ENCODE measurements at places on chromosomes 12 and 14.

GRCh38 chr12:41497409-41497808 is 309.3 kb downstream of the PDZRN4 start:
- no peak overlapping the region for H3K27ac ChIP-seq
- DNase-seq = peak; percentile 4
- H3K27me3 ChIP-seq = no peaks in the 10 kb centered on the region
- no peaks in the 10 kb centered on the region for H3K36me3 ChIP-seq

- H3K27ac ChIP-seq = no peak overlapping the region
- DNase-seq = no peak
- peaks cover 21% of the 10 kb centered on the region for H3K4me1 ChIP-seq
- H3K27me3 ChIP-seq = no peaks in the 10 kb centered on the region
- no peak overlapping the region for H3K4me3 ChIP-seq
- no peaks in the 10 kb centered on the region for H3K36me3 ChIP-seq
Measured at GRCh38 chr12:46983393-46983793, 96.0 kb upstream of the PCED1B start.

GRCh38 chr14:35155962-35156361 is 33.6 kb downstream of the PRORP start:
- H3K4me3 ChIP-seq = no peak overlapping the region
- H3K27me3 ChIP-seq = no peaks in the 10 kb centered on the region
- no peaks in the 10 kb centered on the region for H3K36me3 ChIP-seq
- 0 out of 2 replicates have a peak overlapping the region, but pooled peaks have one; percentile 5 for H3K27ac ChIP-seq

GRCh38 chr12:79069009-79069408 is 204.4 kb downstream of the SYT1 start:
- no peaks in the 10 kb centered on the region for H3K27me3 ChIP-seq
- H3K4me3 ChIP-seq = no peak overlapping the region
- no peaks in the 10 kb centered on the region for H3K4me1 ChIP-seq
- no peak for DNase-seq
- H3K27ac ChIP-seq = no peak overlapping the region

GRCh38 chr14:61300754-61301153 is 19.6 kb upstream of the TMEM30B start:
- no peak overlapping the region for H3K4me3 ChIP-seq
- H3K27ac ChIP-seq = no peak overlapping the region
- no peaks in the 10 kb centered on the region for H3K4me1 ChIP-seq
- no peak for DNase-seq
- peaks cover 16% of the 10 kb centered on the region for H3K27me3 ChIP-seq

- H3K4me3 ChIP-seq = no peak overlapping the region
- DNase-seq = peak; percentile 37
- H3K27me3 ChIP-seq = no peaks in the 10 kb centered on the region
- no peak overlapping the region for H3K27ac ChIP-seq
- H3K36me3 ChIP-seq = no peaks in the 10 kb centered on the region
- no peaks in the 10 kb centered on the region for H3K4me1 ChIP-seq
Measured at GRCh38 chr14:32657081-32657480, 281.6 kb upstream of the NPAS3 start.

DNA sequence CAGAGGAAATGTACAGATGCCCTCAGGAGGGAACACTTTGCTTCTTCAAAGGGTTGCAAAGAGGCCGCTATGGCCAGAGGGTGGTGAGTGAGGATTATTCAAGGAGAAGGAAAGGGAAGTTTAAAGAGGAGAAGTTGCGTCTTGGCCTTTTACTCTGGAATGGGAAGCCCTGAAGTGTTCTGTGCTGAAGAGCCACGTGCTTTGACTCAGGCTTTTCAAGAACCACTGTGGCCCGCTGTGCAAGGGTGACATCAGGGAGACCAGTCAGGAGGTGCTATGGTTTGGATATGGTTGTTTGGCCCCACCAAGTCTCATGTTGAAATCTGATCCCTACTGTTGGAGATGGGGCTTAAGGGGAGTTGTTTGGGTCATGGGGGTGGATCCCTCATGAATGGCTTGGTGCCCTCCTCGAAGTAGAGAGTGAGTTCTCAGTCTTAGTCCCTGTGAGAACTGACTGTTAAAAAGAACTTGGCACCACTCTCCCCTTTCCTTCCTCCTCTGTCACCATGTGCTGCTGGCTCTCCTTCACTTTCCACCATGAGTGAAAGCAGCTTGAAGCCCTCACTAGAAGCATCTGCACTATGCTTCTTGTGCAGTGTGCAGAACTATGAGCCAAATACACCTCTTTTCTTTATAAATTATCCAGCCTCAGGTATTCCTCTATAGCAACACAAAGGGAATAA is 66.1 kb upstream of the DUSP6 start:
- no peak overlapping the region for H3K4me3 ChIP-seq
- H3K36me3 ChIP-seq = no peaks in the 10 kb centered on the region
- no peaks in the 10 kb centered on the region for H3K27me3 ChIP-seq
- no peak for DNase-seq
- no peak overlapping the region for H3K27ac ChIP-seq

GRCh38 chr12:98372340-98373024 is 142.9 kb upstream of the TMPO start:
- peaks cover 25% of the 10 kb centered on the region for H3K27me3 ChIP-seq
- no peak overlapping the region for H3K4me3 ChIP-seq

GRCh38 chr14:71532344-71532743 is 399.9 kb upstream of the RGS6 start:
- no peaks in the 10 kb centered on the region for H3K36me3 ChIP-seq
- 0 out of 2 replicates have a peak overlapping the region, but pooled peaks have one; percentile 35 for H3K4me3 ChIP-seq
- peak overlapping the region; percentile 65 for H3K27ac ChIP-seq
- peaks cover 48% of the 10 kb centered on the region for H3K4me1 ChIP-seq

- H3K36me3 ChIP-seq = peaks cover 65% of the 10 kb centered on the region
- H3K4me1 ChIP-seq = no peaks in the 10 kb centered on the region
- no peak for DNase-seq
- H3K4me3 ChIP-seq = no peak overlapping the region
- no peak overlapping the region for H3K27ac ChIP-seq
Measured at GRCh38 chr12:57529831-57530230, 7.2 kb downstream of the MBD6 start.

DNA sequence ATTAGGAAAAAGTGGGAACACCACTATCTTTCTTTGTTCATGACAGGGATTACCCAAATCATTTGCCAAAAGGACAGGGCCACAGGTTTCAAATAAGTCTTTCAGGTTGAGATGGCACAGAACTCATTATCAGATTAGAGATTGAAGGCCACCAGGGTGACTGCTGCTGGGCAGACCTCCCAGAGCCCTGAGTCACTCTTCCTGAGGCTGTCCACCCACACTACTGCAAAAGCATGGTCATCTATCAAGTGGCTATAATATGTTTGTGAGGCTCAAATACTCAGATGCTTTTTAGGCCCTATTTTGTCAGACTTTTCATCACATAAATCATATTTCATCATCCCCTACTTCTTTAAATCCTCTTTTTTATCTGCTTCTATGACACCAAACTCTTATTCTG is 155.3 kb upstream of the CCDC196 start:
- H3K4me1 ChIP-seq = peaks cover 7% of the 10 kb centered on the region
- no peak overlapping the region for H3K27ac ChIP-seq
- no peaks in the 10 kb centered on the region for H3K36me3 ChIP-seq
- H3K4me3 ChIP-seq = no peak overlapping the region

DNA sequence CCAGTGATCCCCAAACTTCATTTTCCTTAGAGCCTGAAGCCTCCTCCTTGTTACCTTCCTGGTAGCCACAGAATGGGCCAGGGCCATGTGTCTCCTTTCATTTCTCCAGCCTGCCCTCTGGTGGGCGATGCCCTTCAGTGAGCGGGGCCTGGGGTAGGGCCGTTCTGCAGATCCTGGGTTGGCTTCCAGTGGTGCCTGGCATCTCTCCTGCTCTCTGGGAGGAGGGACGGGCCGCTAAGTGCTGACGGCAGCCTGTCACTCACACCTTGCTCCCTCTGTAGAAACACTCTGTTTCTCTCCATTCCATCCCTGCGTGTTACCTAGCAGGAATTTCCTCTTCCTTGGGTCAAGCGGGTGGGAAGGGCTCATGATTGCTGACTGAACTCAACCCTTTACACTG is 232.1 kb downstream of the CACNA1C start:
- peak overlapping the region; percentile 94 for H3K27ac ChIP-seq
- DNase-seq = peak; percentile 89
- no peaks in the 10 kb centered on the region for H3K36me3 ChIP-seq
- H3K4me1 ChIP-seq = peaks cover 68% of the 10 kb centered on the region
- H3K4me3 ChIP-seq = peak overlapping the region; percentile 57

- DNase-seq = peak; percentile 16
- H3K36me3 ChIP-seq = no peaks in the 10 kb centered on the region
- H3K27ac ChIP-seq = no peak overlapping the region
- peaks cover 19% of the 10 kb centered on the region for H3K27me3 ChIP-seq
Measured at GRCh38 chr12:169528-170370, 44.2 kb downstream of the SLC6A12 start.

GRCh38 chr12:69844416-69844815 is 19.4 kb downstream of the MYRFL start:
- H3K27ac ChIP-seq = no peak overlapping the region
- H3K4me1 ChIP-seq = no peaks in the 10 kb centered on the region
- no peaks in the 10 kb centered on the region for H3K36me3 ChIP-seq
- no peak overlapping the region for H3K4me3 ChIP-seq

GRCh38 chr14:85363358-85363757 is 166.6 kb upstream of the FLRT2 start:
- DNase-seq = no peak
- no peak overlapping the region for H3K27ac ChIP-seq
- H3K27me3 ChIP-seq = no peaks in the 10 kb centered on the region
- no peaks in the 10 kb centered on the region for H3K4me1 ChIP-seq
- H3K4me3 ChIP-seq = no peak overlapping the region
- no peaks in the 10 kb centered on the region for H3K36me3 ChIP-seq

GRCh38 chr12:120012067-120012621 is 23.1 kb downstream of the BICDL1 start:
- DNase-seq = peak; percentile 40
- H3K27me3 ChIP-seq = peaks cover 20% of the 10 kb centered on the region

DNA sequence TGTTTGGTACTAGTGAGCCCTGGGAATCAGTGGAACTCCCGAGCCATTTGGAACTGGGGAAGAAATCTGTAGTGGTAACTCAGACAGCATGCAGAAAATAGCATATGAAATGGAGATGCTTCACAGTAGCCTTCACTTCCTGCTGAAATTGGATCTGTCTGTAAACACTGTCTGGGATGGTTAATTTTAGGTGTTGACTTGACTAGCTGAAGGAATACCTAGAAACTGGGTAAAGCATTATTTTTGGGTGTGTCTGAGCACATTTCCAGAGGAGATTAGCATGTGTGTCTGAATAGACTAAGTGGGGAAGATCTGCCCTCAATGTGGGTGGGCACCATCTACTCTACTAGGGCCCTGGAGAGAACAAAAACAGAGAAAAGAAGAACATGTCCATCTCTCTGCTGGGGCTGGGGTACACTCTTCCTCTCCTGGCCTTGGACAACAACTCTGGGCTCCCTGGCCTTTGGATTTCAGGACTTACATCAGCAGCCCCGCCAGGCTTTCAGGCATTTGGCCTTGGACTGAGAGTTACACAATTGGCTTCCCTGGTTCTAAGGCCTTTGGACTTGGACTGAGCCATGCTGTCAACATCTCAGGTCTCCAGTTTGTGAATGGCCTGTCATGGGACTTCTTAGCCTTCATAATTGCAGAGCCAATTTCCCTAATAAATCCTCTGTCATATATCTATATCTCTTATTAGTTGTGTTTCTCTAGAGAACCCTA is 14.0 kb upstream of the CRADD start:
- no peaks in the 10 kb centered on the region for H3K36me3 ChIP-seq
- no peak overlapping the region for H3K27ac ChIP-seq
- H3K4me1 ChIP-seq = no peaks in the 10 kb centered on the region
- no peak for DNase-seq
- H3K27me3 ChIP-seq = no peaks in the 10 kb centered on the region

GRCh38 chr12:15936751-15937150 is 25.6 kb downstream of the DERA start:
- 0 out of 2 replicates have a peak, but pooled peaks cover 7% of the 10 kb centered on the region for H3K4me1 ChIP-seq
- H3K27ac ChIP-seq = no peak overlapping the region
- H3K27me3 ChIP-seq = no peaks in the 10 kb centered on the region
- DNase-seq = no peak

GRCh38 chr12:61956545-61956944 is 303.7 kb upstream of the USP15 start:
- no peaks in the 10 kb centered on the region for H3K27me3 ChIP-seq
- DNase-seq = no peak
- no peaks in the 10 kb centered on the region for H3K4me1 ChIP-seq
- no peak overlapping the region for H3K27ac ChIP-seq
- H3K4me3 ChIP-seq = no peak overlapping the region

GRCh38 chr14:79600406-79600805 is 610.9 kb downstream of the DIO2 start:
- peaks cover 11% of the 10 kb centered on the region for H3K4me1 ChIP-seq
- H3K4me3 ChIP-seq = no peak overlapping the region
- H3K27me3 ChIP-seq = no peaks in the 10 kb centered on the region
- no peaks in the 10 kb centered on the region for H3K36me3 ChIP-seq
- H3K27ac ChIP-seq = no peak overlapping the region

DNA sequence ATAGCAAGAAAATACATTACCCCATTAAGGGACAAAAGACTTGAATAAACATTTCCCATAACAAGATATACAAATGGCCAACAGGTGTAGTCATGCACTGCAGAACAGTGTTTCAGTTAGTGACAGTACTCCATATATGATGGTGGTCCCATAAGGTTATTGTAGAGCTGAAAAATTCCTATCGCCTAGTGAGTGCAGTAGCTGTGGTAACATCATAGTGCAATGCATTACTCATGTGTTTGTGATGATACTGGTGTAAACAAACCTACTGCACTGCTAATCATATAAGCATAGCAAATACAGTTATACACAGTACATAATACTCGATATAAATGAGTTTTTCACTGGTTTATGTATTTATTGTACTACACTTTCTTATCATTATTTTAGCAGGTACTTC is 168.7 kb downstream of the C12orf75 start:
- DNase-seq = no peak
- no peaks in the 10 kb centered on the region for H3K4me1 ChIP-seq
- H3K27ac ChIP-seq = no peak overlapping the region
- no peak overlapping the region for H3K4me3 ChIP-seq

DNA sequence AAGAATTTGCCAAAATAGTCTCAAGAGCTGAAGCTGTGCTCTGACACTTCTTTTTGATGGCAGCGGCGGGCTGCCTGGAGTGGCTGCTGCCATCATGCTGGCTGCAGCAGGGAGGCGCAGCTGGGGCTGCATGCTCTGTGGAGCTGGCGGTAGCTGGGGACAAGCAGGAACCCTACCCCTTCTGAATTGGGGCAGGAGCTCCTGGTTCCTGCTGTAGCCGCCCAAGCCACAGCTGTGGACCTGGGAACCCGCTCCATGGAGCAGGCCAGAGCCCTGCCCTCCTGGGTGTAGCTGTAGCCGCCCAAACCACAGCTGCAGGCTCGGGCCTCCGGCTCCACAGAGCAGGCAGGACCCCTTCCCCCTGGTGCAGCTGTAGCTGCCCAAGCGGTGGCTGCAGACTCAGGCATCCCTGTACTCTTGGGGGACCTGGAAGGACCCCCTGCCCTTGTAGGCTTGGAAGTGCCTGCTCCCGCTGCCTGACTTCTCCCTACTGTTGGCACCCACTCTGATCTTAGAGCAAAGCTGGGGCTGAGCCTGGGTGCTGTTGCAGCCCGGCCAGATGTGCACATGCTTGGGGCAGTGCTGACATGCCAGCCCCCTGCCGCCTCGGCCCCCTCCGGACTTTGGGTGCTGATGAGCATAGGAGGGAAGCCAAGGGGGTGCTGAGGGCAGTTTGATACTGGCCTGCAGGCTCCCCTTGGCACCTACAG is 33.3 kb downstream of the APAF1 start:
- H3K27ac ChIP-seq = no peak overlapping the region
- H3K4me3 ChIP-seq = no peak overlapping the region
- no peaks in the 10 kb centered on the region for H3K4me1 ChIP-seq
- H3K27me3 ChIP-seq = no peaks in the 10 kb centered on the region
